ENCODE measurements at places on chromosomes 16 and 17. TPM values are rescaled to one million over a fixed set of nuclear protein-coding genes. Genes with fewer than 3 reads are reported as not detected.

DNA sequence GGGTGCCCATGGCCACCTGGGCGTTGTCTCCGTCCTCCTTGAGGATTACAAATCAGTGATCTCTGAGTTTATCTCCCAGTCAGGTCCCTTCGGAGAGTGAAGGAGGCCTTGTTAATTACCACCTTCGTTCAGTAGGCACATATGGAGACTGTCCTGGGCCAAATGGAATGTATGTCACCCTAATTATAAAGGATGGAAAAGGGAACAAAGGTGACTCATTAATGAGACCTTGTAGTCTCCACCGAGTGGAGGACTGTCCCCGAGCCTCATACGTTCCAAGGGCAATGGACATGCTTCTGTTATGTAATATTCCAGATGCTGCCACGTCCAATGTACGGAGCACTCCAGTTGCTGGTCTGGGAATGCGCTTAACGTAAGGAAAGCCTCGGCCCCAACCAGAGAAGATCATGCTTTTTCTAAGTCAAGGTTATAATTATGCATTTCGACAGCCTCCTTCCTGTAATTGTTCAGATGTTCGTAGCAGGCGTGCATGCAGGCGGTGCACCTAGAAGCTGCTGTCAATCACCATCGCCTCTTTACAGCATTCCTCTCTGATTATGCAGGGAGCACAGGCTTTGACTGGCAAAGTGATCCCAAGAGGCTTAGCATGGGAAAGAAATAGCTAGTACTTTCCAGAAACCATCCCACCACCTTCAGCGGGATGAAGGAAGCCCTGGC, 22.4 kb upstream of the SEC14L1 start:
- peak; percentile 77 for DNase-seq

GRCh38 chr17:19361944-19362276, 613 bp downstream of the B9D1 start:
- no peak for DNase-seq

GRCh38 chr17:57537524-57538410, 207.3 kb downstream of the CCDC182 start:
- DNase-seq, result no peak

IGFALS gene
- 0.22 TPM for total RNA-seq

LUC7L gene
- total RNA-seq, result 67.3 TPM

FNDC8 gene
- total RNA-seq, result not detected

DNA sequence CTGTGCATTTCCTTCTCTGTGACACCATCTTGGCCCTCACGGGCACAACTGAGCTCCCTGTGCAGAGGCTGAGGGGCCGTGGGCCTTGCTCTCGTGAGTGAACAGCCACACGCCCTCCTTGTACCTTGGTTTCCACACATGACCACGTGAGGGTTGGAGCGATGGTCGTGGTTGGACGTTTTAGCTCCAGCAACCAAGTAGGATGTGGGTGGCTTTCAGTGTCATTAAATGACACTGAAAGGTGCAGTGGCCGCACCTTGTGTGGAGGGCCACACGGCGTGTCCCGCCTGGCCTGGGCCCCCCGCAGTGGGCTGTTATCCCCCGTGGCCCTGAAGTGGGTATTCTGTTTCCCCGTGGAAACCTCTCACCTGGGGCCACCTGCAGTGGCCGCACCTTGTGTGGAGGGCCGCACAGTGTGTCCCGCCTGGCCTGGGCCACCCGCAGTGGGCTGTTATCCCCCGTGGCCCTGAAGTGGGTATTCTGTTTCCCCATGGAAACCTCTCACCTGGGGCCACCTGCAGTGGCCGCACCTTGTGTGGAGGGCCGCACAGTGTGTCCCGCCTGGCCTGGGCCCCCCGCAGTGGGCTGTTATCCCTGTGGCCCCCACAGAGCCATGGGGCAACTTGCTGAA, 28.2 kb downstream of the ACSF3 start:
- DNase-seq, result no peak

DPEP3 gene
- total RNA-seq, result 0.04 TPM

- DNase-seq, result peak; percentile 29
These were observed 7.6 kb downstream of the AIPL1 start for GRCh38 chr17:6427279-6427781.

- peak; percentile 57 for DNase-seq
These were observed 25.0 kb upstream of the KCNJ2 start for GRCh38 chr17:70144260-70144846.

ZP2 gene
- total RNA-seq, result 0.09 TPM

- no peak for DNase-seq
These were observed 166.4 kb downstream of the MAF start for GRCh38 chr16:79434092-79434491.

GRCh38 chr17:969811-970355, 9.7 kb downstream of the NXN start:
- DNase-seq, result peak; percentile 86

Measured in muscle of leg (tissue), 16 donors.